ENCODE measurements at places on chromosomes 12 and 14.

GRCh38 chr14:91228112-91229004, 16.1 kb downstream of the GPR68 start:
- DNase-seq, result peak; percentile 62

DNA sequence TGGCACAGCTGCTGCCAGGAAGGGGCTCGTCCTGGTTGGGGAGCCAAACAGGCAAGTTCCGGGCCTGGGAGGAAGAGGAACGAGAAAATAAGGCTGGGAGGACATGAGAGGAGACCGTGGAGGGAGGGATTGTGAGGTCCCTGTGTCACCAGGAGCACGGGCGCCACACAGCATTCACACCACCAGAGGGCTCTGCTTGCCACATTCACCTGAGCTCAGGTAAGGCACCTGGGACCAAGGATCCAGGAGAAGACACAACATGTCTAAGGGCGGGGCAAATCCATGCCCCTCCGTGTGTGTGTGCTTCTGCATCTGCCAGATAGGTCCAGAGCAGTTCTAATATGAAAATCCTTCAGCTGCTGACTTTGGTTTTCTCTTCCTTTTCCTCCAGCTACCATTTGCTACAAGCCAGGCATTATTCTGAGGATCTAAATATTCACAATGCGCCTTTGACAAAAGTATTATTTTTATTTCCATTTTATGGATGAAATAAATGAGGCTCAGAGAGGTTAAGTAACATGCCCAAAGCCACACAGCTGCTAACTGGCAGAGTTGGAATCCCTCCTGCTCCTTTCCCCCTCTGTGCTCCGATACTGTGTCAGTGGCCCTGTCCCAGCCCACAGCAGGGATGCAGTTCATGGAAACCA, 14.6 kb downstream of the RAPGEF3 start:
- DNase-seq, result no peak

DNA sequence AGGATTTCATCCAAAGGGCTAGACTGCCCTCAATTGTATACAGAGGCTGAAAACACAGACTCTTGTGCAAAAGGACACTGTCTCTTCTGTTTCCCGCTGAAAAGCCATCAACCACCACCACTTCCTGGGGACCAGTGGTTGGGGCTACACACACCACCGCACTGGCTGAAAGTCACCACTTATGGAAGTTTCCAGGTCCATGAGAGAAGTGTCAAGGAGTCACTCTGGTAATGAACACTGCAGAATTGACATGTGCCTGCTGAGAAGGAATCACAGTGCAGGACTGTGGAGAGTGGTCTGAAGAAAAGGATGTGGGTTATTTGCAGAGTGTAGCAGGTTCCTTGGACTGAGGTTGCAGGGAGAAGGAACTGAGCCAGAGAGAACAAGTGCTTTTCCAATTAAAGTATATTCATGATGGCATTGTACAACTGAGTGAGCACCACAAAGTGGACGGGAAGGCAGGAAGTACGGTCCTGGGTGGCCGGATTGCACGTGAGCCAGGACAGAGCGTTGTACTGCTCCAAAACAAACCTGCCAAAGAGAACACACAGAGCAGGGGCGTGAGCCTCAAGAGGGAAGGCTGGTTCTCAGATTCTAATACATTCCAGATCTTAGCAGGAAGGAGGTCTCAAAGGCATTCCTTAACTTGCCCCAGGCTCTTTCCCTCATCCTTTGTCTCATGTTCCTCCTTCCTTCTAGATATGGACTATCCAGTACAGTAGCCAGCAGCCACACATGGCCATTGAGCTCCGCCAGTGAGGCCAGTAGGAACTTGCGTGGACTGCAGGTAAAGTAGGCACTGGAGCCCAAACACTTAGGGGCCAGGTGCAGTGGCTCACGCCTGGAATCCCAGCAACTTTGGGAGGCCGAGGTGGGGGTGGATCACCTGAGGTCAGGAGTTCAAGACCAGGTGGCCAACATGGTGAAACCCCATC, 316.4 kb downstream of the MED13L start:
- DNase-seq, result no peak

DNA sequence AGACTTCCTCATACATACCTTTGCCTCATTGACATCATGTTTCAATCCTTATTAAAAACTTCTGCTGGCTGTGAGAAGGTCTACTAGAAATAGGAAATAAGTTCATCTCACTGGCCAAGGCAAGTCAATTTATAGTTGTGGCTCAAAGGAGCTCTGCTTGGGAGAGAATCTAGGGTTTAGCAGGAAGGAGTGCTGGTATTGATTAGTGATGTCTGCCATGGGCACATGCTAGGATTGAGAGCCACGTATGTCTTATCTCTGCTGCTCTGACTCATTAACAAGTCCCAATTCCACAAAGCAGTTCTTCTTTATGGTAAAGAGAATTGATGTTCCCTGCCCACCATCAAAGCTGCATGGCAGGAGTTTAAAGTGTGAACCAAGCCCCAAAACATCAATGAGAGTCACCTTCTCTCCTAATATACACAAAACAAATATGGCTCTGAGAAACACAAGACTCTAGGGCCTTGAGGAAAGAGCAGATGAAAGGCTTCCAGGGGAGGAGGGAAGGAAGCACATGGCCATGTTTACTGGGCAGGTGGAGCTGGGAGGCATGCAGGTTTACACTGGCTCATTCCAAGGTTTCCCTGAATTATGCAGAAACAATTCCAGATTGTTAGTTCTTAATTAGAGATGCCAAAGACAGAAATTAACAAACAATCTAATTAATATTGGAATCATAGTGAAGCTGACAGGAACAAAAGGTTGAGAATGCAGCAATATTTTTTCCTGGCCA, 931.9 kb upstream of the TMEM132C start:
- DNase-seq, result no peak

- DNase-seq, result peak; percentile 78
These were observed 7.8 kb downstream of the SH2B3 start for GRCh38 chr12:111413442-111414086.

DNA sequence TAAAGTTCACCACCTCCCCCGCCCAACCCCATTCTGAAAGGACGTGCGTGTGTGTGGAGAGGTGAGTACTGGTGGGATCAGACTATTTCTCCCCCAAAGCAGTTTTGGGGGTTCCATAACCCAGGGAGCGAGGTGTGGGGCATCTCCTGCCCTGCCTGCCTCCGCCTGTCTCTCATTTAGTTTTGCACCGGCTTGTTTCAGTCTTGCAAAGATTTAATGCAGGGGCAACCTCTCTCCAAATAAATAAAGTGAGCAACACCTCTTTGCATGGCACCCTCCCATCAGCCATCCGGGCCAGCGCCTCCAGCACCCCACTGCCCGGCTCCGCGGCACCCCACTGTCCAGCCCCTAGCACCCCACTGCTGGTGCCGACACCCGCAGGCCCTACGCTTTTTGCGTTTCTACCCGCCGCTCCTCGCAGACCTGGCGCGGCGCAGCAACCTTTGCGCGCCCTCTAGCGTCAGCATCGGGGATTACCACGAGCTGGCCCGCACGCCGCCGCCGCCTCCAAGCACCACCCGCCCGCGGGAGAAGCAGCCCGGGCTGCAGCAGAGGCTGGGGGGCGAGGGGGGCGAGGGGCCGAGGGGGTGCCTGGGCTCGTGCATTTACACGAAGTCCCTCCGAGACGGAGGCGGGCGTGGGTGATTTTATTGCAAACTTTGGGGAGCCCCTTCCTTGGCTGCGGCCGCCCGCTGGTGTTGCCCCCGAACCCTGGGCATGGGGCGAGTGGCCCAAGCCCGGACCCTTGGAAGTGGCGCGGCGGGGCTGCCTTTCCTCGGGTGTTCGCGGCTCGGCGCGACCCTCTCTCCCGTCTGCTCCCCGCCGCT, 55.8 kb upstream of the VRK1 start:
- peak; percentile 30 for DNase-seq

GRCh38 chr12:23949348-23950209, at the start of gene SOX5:
Gene SOX5, minus strand, starts transcription at chr12:23949670. Its CDS starts 69 bp downstream, at chr12:23949601.
- peak; percentile 81 for DNase-seq

Measured in fibroblast of lung (primary cell).